ENCODE measurements at places on chromosomes 2 and 18.

DNA sequence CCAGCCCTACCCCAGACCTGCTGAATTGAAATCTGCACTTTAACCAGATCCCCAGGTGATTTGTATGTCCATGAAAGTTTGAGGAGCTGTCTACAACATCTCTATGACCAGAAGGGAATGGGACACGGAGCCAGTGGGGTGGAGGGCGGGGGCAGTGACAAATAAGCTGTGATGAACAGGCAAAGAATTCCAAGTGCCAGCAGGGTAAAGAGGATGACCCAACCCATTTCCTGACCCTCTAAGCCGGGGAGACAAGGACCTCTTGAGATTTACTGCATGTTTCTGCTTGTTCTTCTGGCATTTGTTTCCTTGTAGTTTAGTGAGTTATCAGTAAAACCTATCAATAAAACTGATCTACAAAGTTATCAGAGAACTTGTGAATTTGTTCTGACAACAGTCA is 8.7 kb downstream of the TET3 start:
- DNase-seq: no peak

- DNase-seq: peak; percentile 1
Measured at GRCh38 chr2:202072226-202072625, 829 bp upstream of the KIAA2012 start.

DNA sequence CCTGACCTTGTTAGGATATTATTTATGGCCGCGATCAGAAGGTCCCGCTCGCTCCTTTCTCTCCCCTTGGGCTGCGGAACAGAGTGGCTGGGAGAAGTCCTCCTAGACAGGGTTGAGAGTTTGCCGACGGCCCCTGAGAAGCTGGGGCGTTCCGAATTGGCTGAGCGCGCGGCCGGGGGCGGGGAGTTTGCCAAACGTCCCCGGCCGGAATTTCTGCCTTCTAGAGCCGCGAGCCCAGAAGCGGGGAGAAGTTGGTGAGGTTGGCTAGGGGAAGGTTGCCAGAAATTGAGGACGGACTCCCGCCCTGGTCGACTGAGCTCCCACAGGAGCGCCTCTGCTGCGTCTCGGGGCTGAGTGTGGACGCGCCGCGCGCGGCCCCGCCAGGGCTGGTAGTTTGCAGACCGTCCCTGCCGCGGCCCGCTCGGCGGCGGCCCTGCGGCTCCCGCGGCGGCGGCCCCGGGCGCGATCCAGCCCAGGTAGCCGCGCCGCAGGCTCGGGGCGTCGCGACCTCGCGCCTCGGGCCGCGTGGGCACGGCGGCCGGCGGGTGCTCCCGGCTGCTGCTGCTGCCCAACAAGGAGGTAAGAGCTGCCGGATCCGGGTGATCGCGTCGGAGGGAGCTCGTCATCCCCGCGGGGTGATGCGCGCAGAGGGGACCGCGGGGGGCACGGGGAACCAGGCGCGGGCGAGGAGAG is 134.0 kb upstream of the MGAT5 start:
- DNase-seq: peak; percentile 71

- no peak for DNase-seq
Measured at GRCh38 chr2:55092439-55092838, 42.2 kb upstream of the RTN4 start.

GRCh38 chr18:23927821-23928746 is 86.5 kb upstream of the TTC39C start:
- no peak for DNase-seq

GRCh38 chr2:23411752-23412431 is 26.9 kb downstream of the KLHL29 start:
- DNase-seq: no peak

DNA sequence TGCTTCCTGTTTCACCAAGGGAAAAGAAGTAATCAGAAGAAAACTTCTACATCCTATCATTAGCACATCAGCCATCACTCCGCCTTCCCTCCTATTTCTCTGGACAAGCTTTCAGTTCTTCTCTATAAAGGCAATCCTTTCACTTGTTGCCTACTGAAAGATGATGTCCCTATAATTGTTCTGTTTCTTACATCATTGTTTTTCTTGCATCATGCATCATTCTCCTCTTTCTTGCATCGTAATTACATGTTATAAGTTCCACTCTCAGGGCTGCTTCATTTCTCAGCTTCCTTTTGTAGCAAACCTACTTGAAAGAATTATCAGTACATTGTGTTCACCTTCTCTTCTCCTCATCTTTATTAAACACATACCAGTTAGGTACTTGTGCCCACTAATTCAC is 7.2 kb downstream of the SLC30A6 start:
- DNase-seq: no peak

GRCh38 chr2:179543361-179543901 is 278.8 kb upstream of the SESTD1 start:
- DNase-seq: no peak

GRCh38 chr2:218386505-218387368 is 4.7 kb downstream of the SLC11A1 start:
- no peak for DNase-seq

- peak; percentile 96 for DNase-seq
Measured at GRCh38 chr2:18991177-18992168, 366.9 kb downstream of the OSR1 start.

GRCh38 chr2:26642429-26642828 is 1.3 kb upstream of the CIB4 start:
- DNase-seq: no peak

DNA sequence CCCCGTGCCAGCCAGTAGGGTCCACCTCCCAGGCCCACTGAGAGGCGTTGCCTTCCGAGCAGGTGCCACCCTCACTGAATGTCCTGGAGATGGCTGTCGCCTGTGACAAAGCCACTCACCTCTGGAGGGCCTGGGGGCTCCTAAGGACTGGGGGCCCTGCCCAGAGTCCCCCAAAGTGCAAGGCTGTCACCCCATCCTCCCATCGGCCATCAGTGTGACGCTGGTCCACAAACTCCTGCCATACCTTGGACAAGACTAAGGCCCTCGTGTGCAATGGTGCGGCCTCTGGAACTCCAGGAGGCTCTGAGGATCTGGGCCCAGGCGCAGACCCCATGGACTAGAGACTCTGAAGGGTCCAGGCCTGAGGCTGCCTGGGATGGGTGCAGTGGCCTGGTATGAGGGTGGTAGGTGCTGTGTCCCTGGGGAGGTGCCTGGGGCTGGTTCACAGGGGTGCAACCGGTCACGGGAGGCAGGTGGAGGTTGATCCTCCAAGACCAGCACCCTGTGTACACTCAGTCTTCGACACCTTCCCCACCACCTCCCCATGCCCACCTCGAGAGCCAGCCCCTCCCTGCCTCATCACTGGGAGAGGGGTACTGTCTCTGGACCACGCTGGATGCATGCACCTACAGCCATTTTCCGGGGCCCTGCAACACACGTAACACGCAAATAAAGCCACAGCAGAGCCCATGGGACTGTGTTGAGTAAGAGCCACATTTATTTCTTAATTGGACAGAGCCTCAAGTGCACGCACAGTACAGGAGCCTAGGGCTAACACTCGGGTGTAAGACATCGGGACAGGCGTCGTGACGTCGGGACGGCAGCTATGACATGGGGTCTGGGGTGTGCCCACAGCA is 21.6 kb downstream of the AQP12A start:
- no peak for DNase-seq

DNA sequence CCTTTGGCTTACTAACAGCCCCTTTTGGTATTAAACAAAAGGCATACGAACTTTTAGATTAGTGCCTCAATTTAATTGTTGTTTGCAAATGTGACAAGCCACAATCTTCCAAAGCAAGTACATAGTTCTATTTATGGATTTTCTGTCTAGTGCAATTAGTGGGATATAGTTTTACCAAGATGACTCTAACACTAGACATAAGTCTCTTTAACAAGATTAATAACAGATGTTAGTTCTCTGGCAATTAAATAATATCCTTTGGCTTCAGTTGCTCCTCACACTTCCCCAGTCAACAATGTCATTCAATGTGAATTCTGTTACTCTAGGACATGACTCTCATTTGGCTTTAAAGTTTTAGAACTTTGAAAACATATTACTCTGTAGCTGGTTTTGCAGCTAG is 16.7 kb upstream of the MC4R start:
- DNase-seq: no peak

- DNase-seq: no peak
Measured at GRCh38 chr18:63588909-63589308, 1.8 kb downstream of the SERPINB13 start.

GRCh38 chr18:22433956-22434355 is 16.2 kb upstream of the CTAGE1 start:
- DNase-seq: no peak
